Stimulated activated CD4-positive, alpha-beta T cell treated with anti-CD3 and anti-CD28 coated beads, Interleukin-12 subunit alpha, Interleukin-12 subunit beta, amount 100 ng/mL, for 4 hours (primary cell): ENCODE measurements at places on chromosomes 13 and 19.

DNA sequence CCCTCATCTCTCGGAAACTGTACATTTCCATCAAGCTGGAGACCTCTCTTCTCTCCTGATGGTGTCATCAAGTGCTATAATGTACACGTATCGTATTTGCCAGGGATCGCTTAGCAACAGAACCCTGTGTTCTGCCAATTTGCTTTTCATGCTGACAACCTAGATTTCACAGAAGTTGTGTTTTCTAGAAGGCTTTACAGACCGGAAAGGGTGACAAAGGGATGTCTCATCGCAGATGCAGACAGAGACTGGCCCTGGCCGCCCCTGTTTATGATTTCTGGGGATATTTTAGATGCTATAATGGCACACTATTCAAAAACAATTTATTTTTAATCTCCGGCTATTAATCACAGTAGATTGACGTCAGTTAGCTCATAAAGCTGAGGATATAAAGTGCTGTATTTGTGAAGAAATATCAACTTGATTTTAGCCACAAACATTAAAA is 291.4 kb downstream of the IRS2 start:
- no peak for DNase-seq

DNA sequence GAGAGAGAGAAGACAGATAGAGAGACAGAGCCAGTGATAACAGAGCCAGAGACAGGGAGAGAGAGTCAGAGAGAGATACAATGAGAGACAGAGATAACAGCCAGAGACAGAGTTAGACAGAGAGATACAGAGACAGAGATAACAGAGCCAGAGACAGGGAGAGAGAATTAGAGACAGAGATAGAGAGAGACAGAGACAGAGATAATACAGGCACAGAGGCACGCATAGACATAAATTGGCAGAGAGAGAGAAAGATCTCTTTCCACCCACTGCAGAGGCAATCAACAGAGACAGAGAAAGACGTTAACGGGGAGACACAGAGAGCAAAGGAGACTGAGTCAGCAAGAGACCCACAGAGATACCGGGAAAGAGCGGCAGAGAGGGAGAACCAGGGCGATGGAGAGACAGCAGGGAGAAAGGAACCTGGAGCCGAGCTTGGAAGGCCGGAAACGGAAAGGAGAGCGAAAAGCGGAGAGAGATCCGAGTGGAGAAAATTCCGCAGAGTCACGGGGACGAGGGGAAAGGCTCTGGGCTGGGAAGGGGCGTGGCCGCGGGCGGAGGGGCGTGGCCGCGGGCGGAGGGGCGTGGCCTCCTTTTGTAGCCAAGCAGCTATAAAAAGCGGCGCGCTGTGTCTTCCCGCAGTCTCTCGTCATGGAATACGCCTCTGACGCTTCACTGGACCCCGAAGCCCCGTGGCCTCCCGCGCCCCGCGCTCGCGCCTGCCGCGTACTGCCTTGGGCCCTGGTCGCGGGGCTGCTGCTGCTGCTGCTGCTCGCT is at the start of gene TNFSF9:
TNFSF9 (plus strand) TSS at position 641 of the 777 bp plus-strand sequence; CDS start at position 652, 11 bp downstream.
- peak; percentile 84 for DNase-seq

DNA sequence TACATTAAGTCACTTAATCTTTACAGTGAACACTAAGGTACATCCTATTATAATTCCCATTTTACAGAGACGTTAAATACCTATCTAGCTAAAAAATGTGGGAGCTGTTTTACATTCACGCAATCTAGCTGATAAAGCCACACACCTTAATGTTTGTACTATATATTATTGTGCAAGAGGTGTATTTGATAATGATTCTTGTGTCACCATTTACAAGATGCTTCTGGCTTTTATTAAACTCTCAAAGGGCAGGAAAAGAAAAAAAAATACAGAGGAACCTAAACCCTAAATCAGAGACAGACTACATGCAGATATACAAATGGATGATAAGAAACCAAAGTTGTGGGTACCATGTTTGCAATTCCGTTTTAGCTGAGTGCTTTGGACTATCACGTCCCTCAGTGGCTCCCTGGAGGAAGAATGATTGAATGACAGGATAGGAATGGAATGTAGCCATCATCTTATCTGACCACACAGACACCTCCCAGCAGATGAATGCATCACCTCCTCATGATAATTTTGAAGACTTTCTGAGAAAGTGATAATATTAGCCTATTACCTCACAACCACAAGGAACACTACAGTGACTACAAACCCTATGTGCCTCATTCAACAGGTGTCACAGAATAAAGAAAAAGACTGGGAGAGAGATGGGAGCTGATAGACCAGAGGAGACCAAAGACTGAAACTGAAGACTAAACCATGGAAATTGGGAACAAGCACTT is 230.5 kb upstream of the SERP2 start:
- no peak for DNase-seq

DNA sequence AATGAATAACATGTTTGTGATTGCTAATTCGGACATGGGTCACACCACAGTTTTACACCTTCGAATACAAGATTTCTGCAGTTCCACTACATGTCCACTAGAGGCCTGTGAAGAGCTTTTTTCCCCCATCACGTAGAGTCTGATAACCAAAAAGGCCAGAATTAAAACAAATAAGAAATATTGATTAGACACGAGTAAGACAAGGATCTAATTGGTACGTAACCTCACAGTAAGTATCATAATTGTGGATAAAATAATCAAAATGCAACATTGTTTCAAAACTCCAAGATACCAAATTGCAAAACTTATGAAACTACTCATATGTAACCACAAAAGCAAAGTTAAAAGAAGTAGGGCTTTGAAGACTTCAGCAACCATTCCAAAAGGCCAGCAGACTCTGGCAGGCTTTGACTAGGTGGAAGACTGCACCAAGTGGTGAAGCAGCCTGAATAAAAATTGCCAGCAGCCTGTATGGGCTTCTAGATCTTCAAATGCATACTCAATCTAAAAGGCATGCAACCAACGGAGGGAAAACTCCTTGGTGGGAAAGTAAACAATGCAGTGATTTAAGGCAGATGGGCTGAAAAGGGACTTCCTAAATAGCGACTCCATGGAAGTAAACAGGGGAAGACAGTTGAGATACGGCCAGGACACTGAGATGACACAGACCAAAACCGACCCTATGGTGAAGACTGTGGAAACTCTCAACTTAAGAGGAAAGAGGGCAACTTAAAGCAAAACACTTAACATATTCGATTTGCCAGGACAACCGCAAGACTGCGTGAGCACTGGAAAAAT is 56.7 kb downstream of the STARD13 start:
- DNase-seq: no peak

DNA sequence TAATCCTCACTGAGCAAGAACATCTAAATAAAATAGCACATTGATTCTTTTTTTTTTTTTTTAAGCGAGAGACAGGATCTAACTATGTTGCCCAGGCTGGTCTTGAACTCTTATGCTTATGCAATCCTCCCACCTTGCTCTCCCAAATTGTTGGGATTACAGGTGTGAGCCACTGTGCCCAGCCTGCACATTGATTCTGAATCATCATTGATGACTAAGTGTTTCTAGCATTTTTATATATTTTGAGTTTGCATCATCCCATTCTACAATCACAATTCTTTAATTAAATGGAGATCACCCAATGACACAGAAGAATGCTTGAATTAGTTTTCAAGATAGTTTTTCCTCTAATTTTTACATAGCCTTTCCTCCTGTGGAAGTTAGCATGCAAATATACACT is 354.1 kb downstream of the KLF5 start:
- no peak for DNase-seq

DNA sequence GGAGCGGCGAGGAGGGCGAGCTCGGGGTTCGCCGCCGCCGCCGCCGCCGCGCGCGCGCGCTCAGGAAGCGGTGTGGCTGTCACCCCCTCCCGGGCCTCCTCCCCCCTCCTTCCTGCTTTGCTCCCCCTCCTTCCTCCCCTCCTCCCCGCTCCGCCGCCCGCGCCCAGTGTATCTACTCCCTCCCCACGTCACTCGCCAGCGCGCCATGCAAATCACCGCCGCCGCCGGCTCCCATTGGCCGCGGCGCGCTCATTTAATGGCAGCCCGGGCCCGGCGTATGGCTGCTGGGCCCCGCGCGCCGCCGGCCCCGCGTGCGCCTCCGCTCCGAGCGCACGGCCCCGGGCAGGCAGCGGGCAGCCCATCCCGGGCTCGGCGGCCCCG is 335 bp upstream of the SOX1 start:
- DNase-seq: peak; percentile 51

DNA sequence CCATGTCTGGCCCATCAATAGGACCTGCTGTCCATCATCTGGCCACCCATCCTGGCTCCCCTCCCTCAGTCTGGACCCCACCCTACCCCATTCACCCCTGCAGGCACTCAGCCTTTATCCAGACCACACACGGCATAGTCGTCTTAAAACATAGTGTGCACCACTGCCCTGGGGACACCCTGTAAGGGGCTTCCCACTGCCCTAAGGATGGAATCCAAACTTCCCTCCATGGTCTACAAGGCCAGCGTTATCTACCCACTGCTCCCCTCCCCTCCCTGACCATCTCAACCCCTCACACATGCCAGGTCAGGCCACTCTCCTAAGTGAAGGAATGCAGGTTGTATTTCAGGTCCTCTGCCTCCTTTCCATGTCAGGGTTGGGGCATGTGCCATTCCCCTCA is 352.7 kb upstream of the ZNF507 start:
- DNase-seq: no peak

GRCh38 chr19:43667876-43668405 is 2.0 kb downstream of the PLAUR start:
- no peak for DNase-seq

- DNase-seq: no peak
Observed at GRCh38 chr13:37695200-37695599, 96.6 kb upstream of the POSTN start.

- DNase-seq: no peak
Observed at GRCh38 chr13:71477735-71478134, 389.3 kb downstream of the DACH1 start.

GRCh38 chr19:2819540-2820111 is at the start of gene ZNF554:
ZNF554 (plus strand) TSS chr19:2819868; CDS start chr19:2820072, 204 bp downstream.
- peak; percentile 100 for DNase-seq

GRCh38 chr19:1923319-1923718 is 17.7 kb upstream of the CSNK1G2 start:
- peak; percentile 33 for DNase-seq

- DNase-seq: no peak
Observed at GRCh38 chr13:89393758-89394304, 1722.7 kb downstream of the SLITRK5 start.

DNA sequence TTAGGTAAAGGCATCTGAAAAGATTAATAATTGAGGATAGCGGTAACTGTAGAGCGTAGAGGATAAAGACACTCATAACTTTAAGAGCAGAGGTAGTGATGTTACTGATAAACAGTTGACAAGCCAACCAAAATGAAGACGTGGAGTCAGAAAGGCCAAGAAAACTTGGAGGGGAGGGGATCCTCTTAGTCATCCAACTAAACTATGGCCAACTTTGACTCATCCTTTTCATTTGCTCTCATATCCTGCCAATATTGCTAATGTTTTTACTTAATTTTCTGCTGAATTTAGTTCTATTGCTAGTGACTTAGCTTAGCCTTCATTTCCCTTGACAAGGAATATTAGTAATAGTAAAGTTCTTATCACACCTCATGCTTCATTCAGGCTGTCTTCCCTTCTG is 13.4 kb downstream of the ITGBL1 start:
- no peak for DNase-seq

GRCh38 chr13:94513026-94513425 is 33.5 kb upstream of the DCT start:
- DNase-seq: no peak

- DNase-seq: no peak
Observed at GRCh38 chr19:38149661-38150061, 74.4 kb downstream of the DPF1 start.

- DNase-seq: peak; percentile 54
Observed at GRCh38 chr19:2503521-2504109, 27.7 kb downstream of the GADD45B start.

GRCh38 chr13:38872693-38873092 is 117.9 kb downstream of the STOML3 start:
- DNase-seq: peak; percentile 15

GRCh38 chr19:48654299-48655059 is 8.5 kb upstream of the CA11 start:
- DNase-seq: no peak

- DNase-seq: no peak
Observed at GRCh38 chr13:59343993-59344822, 819.5 kb downstream of the DIAPH3 start.

DNA sequence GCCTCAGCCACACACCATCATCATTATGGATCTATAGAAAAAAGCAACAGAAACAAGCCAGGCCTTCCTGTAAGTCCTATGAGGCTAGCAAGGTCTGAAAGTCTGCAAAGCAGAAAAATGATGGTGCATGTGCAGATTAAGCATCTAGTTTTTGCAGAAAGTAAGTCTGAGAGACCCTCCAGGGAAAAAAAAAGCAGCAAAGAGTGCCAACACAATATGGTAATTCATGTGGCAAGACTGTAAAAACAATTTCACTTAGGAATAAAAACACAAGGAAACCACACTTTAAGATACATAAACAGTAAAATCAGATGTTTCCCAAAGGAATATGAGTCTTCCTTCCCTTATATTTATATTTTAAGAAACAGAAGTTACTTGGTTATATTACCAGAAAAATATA is 112.3 kb upstream of the FBXL3 start:
- DNase-seq: no peak

DNA sequence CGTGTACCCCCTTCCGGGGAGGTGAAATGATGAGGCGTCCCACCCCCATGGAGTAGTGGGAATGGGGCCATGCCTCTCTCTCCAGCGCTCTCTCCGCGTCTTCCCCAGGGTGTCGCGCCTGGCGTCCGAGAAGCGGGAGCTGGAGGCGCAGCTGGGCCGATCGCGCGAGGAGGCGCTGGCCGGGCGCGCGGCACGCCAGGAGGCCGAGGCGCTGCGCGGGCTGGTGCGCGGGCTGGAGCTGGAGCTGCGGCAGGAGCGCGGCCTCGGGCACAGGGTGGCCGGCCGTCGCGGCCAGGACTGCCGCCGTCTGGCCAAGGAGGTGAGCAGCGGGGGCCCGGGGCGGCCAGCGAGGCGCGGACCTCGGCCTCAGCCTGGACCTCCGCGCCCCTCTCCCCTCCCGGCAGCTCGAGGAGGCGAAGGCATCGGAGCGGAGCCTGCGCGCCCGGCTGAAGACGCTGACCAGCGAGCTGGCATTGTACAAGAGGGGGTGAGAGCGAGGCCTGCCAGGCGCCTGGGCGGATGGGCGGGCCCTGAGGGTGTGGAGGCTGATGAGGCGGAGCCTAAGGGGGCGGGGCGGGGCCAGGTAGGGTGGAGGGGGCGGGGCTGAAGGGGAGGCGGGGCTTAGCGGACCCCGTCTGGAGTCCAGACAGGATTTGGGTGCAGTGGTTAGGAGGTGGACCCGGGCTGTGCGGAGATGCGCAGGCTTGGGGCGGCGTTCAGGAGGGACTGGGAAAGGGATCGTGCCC is 7.7 kb downstream of the PGLYRP1 start:
- peak; percentile 67 for DNase-seq
